ENCODE measurements at places on chromosomes 1 and 21.

- DNase-seq = no peak
These were observed 48.1 kb downstream of the CAMSAP2 start for GRCh38 chr1:200786788-200787187.

GRCh38 chr1:234345237-234345636 lies 28.0 kb upstream of the COA6 start:
- no peak for DNase-seq

DNA sequence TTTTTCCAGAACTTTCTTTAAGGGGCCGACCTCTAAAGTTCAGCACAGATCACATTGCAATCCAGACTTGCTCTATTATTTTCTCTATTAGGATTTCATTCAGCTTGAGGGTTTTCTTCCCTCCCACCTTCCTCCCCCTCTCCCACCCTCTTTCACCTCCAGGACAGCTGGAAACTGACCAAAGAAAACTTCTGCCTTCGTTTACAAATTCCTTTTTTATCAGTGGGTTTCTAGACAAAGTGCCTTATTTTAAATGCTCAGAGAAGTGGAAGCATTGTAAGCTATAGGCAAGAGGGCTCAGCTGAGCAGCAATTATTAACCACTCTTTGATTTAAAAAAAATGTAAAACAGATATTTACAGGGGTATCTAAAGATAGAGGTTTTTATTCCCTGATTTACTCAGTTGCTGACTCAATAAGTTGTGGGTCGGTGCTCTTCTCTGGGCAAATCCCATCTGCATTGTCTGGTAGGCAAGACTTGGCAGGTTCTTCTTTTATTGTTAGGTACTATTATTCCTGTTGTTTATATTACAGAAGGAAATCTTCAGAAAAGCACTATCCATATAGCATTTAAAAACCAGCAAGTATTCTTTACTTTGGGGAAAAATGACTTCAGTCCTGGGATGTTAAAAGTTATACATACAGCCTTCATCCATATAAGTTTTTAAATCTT lies 277.0 kb upstream of the C1orf105 start:
- DNase-seq = no peak

DNA sequence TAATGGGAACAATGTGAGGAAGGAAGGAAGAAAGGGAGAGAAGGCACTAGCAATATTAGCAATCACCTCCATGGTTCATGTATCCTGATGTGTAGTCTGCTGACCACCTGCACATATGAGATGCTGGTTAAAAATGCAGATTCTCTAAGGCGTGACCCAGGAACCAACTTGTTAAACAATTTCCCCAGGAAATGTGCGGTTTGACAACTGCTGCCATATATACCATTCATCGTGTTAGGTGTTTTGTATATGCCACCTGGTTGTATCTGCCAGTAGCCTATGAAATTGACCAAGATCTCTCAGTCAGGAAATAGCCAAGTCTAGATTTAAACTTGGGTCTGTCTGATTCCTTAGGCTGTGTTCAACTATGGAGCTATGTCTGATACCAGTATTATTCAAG lies 4.1 kb downstream of the SEMA4A start:
- DNase-seq = no peak

- peak; percentile 38 for DNase-seq
These were observed 87.4 kb downstream of the FASLG start for GRCh38 chr1:172746091-172746949.

DNA sequence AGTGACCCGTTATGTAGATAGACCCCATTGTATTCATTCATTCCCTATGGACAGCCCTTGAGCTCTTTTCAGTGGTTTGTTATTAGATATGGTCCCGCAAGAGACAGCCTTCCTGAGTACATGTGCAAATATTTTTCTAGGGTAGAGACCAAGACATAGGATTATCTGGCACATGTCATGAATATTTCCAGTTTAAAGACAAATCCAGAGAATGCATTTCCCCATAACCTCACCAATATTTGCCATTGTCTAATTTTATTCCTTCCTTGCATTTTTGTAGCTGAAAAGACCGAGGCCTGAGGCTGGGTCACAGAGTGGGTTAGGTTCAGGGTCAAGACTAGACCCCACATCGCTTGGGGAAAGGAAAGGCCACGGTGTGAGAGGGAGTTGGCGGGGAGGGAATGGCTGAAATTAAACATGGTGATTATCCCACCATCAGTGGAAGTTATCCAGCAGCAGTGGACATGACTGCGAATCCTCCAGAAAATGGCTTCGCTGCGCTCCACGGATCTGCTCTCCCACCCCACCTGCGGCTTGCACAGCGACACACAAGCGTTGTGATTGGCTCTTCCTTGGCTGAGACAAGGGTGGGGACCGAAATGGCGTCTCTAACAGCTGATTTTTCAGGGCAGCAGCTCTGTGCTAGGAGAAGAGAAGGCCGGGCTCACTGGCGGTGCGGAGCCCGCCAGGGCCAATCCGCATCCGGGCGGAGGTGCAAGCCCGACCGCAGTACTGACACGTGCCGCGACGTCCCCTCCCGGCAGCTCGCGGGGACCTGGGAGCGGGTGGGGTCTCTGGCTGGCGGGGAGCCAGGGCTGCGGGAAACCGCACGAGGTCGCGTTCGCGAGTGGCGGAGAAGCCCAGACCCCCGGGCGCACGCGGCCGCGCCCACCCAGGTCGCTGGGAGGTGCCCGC lies 16.1 kb upstream of the STMN1 start:
- DNase-seq = no peak

GRCh38 chr1:150151291-150152181 lies 1.8 kb downstream of the PLEKHO1 start:
- no peak for DNase-seq

GRCh38 chr21:41851090-41851790 lies 27.9 kb downstream of the PRDM15 start:
- DNase-seq = no peak

- DNase-seq = no peak
These were observed 597.3 kb downstream of the PTPRU start for GRCh38 chr1:29833581-29833980.

GRCh38 chr1:242813490-242814091 lies 289.1 kb upstream of the PLD5 start:
- no peak for DNase-seq

GRCh38 chr1:40855513-40855912 lies 6.7 kb downstream of the CITED4 start:
- DNase-seq = no peak

DNA sequence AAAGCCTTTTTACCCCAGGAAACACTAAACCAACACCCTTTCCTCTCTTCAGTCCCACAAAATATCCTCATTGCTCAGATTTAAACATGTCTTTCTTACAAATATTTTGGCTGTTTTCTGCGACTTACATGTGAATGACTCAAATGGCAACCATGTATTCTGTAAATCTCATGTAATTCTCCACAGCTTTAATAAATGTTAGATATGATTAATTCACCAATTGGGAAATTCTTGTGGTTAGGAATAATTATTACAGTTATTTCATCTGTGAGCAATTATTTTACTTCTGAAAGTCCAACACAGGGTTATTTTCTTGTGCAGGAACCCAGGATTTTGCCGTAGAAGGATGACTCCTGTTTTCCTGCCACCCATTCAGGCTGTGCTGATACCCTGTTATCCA lies 431.5 kb downstream of the LMO4 start:
- DNase-seq = no peak

GRCh38 chr1:44174630-44175029 lies 33.2 kb upstream of the KLF18 start:
- DNase-seq = no peak

- no peak for DNase-seq
These were observed 27.4 kb downstream of the CDCA8 start for GRCh38 chr1:37719572-37720195.

DNA sequence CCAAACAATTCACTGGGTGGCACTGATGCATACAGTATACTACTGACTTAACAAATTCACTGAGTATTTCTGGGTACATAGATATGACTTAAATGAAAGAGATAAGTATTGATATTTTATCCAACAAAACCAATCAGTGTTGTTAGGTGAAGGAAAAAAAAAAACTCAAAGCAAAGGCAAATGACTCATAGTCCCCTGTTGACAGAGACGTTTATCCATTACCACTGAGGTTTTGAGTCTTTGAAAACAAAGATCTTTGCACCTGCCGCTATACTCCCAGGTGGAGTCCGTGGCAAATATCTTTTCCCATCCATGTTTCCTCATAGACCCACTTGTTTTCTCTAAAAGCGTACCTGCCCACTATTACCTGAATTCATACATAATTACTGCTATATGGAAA lies 18.4 kb downstream of the DYNLT5 start:
- DNase-seq = no peak

DNA sequence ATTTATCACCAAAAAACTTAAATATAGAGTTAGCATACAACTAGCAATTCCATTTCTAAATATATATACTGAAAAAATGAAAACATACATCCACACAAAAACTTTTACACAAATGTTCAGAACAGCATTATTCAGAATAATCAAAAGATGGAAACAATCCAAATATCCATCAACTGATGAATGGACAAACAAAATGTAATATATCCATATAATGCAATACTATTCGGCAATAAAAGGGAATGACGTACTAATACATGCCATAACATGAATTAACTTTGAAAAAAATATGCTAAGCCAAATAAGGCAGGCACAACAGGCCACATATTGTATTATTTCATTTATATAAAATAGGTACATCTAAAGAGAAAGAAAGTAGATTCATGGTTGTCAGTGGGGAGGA lies 33.9 kb downstream of the TUT4 start:
- DNase-seq = no peak

- no peak for DNase-seq
These were observed 9.1 kb downstream of the PTGFRN start for GRCh38 chr1:116918714-116919357.

DNA sequence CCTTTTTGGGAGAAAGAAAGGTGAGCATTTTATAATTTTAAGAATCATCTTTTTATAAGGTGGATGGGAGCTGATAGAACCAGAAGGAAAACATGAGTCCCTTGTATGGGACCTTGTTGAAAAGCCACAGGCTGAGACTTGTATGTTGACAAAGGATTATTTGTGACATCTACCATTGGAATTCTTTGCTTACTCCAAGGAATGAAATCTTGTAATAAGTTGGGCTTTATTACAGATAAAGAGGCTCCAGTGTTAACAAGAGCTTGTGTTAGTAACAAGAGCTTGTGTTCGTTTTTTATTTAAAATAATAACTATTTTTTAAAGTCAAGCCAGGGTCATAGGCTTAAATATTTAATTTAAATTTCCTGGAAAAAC lies 201.1 kb upstream of the CHRM3 start:
- DNase-seq = no peak

DNA sequence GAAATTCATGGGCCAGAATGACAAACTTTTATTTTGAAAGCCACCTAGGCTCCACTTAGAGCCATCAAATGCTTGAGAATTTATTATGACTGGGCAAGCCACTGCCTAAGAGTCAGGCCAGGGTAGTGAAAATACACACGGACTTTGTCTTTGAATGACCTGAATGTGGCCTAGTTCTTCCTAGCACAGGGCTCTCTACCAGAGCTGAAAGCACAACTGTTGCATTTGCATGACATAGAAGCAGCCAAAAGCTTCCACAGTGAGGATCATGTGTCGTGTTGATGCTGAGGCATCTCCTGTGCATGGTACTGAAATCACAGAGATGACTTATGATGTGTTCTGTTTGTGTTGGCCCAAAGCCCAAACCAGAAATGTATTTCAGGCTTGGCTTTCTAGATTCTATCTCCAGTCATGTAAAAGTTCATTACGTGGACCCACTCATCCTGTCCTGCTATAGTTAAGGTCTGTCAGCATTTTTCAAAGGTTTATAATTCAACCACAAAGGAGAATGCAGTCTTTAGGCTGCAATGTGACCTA lies 164.0 kb upstream of the UBE2U start:
- DNase-seq = peak; percentile 19
